Glutamatergic neuron (in vitro differentiated cells): ENCODE measurements at places on chromosomes 16 and 17.
A peak's percentile ranks its signal among the peaks of the same experiment; 100 is the strongest.

- no peak for DNase-seq
Observed at GRCh38 chr17:42564815-42565522, 1.9 kb upstream of the MLX start.

GRCh38 chr16:57627184-57627871 is 1.1 kb upstream of the ADGRG1 start:
- peak; percentile 52 for DNase-seq

DNA sequence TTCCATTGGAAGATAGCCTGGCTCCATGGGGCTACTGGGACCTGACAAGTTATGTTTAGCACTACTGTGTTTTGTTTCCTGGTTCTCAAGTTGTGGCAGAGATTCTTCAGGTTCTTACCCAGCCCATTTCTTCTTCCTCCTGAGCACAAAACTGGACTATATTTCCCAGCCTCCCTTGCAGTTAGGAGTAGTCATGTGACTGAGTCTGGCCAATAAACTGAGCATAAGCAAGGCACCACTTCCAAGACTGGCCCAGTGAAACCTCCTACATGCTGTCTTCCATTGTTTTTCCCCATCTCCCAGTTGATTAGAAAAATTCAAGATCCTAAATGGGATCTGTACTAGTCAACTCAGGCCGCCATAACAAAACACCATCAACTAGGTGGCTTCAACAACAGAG is 28.2 kb upstream of the RBBP6 start:
- no peak for DNase-seq

GRCh38 chr16:71954180-71954579 is 46.0 kb downstream of the PKD1L3 start:
- no peak for DNase-seq

- peak; percentile 27 for DNase-seq
Observed at GRCh38 chr16:86502856-86503748, 7.2 kb upstream of the FOXF1 start.

GRCh38 chr17:15453782-15454181 is 13.6 kb downstream of the CDRT4 start:
- DNase-seq: no peak

DNA sequence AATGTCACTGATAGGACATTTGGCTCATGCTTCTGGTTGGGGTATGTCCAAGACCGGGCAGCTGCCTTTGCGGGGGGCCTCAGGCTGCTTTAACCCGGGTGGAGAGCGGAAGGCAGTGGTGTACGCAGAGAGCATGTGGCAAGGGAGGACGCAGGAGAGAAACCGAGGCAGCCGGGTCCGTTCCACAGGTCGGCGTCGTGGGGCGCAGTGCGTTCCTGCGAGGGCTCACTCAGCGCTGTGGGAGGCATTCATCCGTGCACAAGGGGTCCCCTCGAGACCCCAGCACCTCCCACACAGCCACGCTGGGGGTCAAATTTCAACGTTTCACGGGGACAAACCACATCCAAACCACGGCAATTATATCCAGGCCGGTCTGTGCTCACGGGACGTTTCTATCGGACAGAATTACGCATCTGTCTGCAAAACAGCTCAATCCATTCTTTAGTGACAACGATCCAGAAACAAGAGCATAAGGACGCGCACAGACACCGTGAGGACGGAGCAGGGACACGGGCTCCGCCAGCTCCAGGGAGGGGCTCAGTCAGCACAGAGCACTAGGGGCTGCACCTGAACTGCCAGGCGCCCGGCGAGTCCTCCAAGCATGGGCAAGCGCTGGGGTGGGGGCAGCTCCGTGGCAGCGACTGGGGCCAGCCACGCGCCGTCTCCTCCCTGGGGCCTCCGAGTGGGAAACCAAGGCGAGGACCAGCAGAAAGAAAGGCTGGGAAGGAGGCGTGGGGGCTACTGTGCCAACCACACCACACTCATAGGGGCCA is 108.4 kb upstream of the METRNL start:
- DNase-seq: no peak

GRCh38 chr16:57186872-57187854 is 1.0 kb downstream of the RSPRY1 start:
- DNase-seq: peak; percentile 26

GRCh38 chr17:75488693-75489510 is 26.4 kb downstream of the CASKIN2 start:
- no peak for DNase-seq

DNA sequence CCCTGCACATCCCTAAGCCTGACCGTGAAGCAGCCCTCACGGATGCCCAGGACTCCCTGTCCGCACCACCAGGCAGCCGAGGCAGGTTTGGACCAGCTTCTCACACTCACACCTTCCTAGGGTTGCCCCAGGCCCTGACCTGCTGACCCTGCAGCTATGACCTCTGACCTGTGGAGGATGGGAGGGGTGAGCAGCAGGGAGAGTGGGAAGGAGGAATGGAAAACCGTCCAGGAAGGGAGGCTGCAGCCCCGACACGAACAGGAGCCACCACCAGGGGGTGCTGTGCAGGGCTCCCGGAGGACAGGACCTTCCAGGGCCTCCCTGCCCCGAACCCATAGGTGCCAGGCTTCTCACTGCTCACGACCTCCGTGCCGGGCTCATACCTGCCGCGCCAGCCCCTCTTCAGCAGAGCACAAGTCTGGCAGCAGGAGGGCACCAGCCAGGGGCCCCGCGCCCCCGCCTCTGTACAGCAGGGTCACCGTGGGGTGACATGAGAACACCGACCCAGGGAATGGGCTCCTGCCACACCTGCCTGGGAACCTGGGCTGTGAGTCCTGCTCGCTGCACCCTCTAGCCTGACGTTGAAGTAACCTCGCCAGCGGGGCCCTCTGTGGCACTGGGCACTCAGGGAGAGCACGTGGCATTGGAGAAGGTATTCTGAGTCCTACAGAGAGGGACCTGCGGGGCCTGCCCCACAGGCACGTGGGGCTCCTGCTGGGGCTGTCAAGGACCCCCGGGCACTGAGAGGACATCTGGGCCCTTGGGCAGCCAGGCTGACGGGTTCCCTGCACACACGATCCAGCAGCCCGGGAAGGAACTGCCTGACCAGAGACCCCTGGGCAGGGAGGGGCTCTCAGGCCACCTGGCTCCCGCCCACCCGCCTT is 37.6 kb downstream of the CTU2 start:
- DNase-seq: peak; percentile 89

DNA sequence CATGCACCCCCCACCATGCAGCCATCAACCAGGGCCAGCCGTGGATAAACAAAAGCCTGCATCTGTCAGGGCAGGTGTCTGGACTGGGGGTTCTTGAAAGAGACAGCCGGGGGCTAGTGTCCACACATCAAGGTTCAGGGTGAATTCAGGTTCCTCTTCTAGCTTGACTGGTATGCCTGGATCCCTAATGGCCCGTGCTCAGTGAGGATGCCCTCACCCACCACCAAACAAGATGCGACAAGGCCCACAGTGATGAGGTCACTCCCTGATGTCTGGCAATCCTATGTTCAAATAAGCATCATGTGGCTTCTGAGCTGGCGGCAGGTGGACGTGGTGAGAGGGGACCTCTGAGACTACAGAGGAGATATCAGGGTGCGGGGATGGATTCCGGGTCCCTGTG is 64.6 kb downstream of the GOSR1 start:
- DNase-seq: no peak

- no peak for DNase-seq
Observed at GRCh38 chr16:9437115-9437514, 345.7 kb downstream of the HAPSTR1 start.

GRCh38 chr17:1820528-1821252 is 9.0 kb downstream of the SMYD4 start:
- DNase-seq: no peak

DNA sequence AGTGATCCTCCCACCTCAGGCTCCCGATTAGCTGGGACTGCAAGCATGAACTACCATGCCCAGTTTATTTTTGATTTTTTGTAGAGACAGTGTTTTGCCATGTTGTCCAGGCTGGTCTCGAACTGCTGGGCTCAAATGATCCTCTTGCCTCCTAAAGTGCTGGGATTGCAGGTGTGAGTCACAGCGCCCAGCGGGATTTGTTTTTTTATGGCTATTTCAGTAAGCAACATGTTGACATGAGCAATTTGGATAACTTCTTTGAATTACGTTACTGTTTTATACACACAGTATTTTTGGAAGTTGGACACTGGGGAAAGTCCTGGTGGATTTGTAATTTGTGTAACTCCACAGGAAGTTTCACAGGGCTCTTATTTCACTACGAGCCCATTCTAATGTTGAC is 18.5 kb upstream of the RHOT1 start:
- no peak for DNase-seq

DNA sequence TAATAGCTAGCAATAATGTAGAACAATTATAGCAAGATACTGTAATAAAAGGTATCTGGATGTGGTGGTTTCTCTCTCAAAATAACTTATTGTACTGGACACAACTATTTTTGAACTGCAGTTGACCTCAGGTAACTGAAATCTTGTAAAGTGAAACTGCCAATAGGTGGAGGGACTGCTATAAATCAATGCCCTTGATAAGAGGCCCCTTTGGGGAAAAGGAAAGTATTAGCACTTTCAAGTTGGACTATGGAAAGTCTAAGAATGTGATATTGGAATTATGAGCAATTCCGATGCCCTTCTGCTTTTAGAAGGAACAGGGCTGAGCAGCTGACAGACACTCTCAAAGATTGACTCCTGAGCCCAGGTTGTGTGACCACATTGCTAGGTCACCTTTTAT is 44.5 kb upstream of the ARHGAP44 start:
- DNase-seq: no peak

GRCh38 chr16:75340741-75341491 is 89.5 kb upstream of the BCAR1 start:
- DNase-seq: no peak

DNA sequence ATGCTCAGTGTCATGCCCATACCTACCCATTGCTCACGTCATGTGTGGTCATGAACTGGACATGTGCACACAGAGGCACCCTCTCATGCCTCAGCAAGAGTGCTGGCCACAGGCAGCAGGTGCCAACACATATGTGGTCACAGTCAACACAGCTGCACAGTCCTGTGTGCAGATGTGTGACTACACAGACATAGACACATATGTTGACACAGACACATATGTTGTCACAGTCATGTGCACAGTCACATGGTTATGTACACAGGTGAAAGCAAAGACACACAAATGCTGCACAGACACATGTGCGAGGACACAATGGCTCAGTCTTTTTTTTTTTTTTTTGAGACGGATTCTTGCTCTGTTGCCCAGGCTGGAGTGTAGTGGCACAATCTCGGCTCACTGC is 11.3 kb downstream of the SLC4A1 start:
- no peak for DNase-seq

GRCh38 chr17:72640415-72641165 is 451.9 kb downstream of the SLC39A11 start:
- DNase-seq: no peak

DNA sequence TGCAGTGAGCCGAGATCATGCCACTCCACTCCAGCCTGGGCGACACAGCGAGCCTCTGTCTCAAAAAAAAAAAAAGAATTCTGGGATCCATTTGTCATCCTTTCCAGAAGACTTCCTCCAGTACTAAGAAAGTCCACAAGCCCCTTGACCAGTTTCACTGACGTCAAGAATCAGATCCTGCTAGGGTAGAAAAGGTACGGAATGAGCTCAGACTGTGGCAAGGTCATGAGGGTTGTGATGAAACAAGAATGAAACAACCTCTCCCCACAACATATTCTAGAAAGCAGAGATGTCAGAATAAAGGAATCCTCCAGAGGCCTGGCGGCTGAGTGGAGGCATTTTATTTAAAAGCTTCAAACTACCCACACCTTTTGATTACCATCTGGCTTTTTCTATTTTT is 29.9 kb downstream of the TRAF4 start:
- no peak for DNase-seq

DNA sequence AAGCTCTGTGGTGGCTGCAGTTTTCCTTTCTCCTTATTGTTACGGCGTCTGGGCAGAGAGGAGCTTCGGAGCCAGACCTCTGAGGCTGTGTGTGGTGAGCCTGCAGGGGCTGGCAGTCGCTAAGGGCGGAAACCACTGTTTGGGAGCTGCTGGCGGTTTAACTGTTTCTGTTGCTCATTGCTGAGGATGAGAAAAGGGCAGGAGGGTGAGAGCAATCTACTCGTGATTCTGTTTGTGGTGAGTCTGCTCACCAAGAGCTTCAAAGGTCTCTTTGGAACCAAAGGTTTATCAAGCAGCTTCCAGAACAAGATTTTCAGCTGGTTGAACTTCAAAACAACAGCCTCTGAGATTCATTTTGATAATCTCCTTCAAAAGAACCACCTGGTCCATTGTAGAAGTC is 143.9 kb downstream of the ANKFN1 start:
- no peak for DNase-seq

DNA sequence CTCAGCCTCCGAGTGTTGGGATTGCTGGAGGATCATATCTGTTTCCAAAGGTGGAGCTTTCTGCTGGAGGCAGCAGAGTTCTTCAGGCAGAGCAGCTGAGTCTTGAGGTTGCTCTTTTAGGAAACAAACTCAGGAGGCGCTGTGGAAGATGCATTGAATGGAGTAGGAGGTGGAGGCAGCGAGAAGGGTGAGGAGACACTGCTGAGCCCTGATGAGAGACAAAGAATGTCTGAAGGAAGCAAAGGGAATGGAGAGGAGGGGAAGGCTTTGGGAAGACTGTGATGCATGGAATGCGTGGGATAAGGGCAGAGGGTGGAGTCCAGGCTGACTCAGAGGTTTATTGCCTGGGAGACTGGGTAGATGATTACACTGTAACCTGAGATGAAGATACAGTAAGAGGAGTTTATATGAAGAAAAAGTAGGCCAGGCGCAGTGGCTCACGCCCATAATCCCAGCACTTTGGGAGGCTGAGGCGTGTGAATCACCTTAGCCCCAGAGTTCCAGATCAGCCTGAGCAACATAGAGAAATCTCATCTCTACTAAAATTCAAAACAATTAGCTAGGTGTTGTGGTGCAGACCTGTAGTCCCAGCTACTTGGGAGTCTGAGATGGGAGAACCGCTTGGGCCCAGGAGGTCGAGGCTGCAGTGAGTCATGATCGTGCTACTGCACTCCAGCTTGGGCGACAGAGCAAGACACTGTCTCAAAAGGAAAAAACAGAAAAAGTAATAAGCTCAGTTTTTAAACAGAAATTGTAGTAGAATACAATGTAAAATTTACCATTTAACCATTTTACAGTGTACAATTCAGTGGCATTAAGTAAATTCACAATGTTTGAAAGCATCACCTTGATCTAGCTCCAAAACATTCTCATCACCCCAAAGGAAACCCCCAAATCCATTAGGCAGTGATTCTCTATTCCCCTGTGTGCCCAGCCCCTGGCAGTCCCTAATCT is 17.8 kb upstream of the TMEM219 start:
- DNase-seq: no peak

GRCh38 chr17:75688209-75688825 is 21.2 kb downstream of the SAP30BP start:
- no peak for DNase-seq

- DNase-seq: no peak
Observed at GRCh38 chr16:49353680-49354079, 19.9 kb upstream of the C16orf78 start.
